ENCODE measurements at places on chromosomes 11 and 22.
A peak's percentile ranks its signal among the peaks of the same experiment; 100 is the strongest.

DNA sequence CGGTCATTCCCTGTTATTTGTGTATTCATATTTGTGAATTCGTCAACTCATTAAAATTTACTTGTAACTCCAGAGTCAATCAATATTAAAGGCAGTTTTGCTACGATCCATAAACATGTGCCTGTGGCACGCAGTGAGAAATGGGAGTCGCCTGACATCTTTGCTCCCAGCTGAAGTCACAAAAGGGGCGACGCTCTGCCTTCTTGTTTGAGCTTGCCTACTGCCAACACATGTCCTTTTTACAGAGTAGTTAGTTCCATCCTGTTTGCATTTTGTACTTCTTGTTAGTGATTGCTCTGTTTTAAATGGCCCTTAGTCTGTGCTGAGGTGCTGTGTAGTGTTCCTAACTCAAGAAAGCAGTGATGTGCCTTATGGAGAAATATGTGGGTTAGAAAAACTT, 305.3 kb downstream of the ETS1 start:
- DNase-seq, result no peak

GRCh38 chr11:68261006-68261405, 10.8 kb downstream of the C11orf24 start:
- no peak for DNase-seq

- no peak for DNase-seq
Measured at GRCh38 chr11:77081381-77081851, 14.6 kb downstream of the CAPN5 start.

DNA sequence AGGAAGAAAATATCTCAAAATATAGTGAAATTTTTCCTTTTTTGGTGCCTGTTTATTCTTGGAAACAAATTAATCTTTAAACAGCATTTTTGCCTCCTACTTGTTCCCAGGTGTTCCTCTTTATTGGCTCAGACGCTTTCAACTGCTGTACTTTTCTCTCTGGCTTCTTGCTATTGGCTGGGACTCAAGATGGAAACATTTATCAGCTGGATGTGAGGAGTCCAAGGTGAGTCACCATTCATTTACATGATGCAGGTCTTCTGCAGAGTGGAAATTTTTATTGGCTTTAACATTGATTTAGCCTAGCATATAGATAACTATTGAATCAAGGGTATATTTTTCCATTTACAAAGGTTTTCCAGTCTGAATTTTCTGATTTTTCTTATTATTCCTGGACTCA, 34.4 kb upstream of the DNAJB13 start:
- DNase-seq, result no peak

GRCh38 chr11:1072116-1072820, 2.4 kb upstream of the MUC2 start:
- no peak for DNase-seq

GRCh38 chr22:28795932-28796856, 4.2 kb downstream of the XBP1 start:
- DNase-seq, result no peak

DNA sequence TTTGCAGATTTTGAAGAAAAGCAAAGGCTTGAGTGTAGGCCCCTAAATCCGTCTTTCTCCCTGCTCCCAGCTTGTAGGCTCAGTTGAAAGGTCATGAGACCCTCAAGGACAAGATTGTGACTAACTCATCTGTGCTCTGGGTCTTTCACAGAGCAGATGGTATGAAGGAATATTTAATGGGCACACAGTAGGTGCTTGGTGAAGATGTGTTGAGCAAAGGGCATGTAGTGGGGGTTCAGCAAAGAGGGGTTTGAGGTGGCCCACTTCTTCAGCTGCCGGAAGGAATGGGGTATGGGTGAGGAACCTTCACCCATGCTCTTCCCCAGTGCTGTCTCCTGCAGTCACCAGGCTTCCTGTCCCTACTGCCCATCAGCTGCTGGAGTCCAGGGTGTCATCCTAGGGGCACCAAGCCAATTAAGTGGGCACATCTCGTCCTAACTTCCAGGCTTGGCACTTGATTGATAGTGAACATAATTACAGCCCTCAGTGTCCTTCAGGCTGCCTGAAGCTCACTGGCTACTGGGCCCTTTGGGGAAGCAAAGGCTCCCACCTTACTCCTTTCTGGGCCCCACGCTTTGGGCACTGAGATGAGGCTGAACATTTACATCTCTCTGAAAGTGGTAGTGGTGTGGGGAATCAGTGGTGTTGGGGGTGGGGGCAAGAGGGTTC, 15.0 kb downstream of the DGAT2 start:
- no peak for DNase-seq

- DNase-seq, result no peak
Measured at GRCh38 chr22:22928666-22929380, 41.2 kb downstream of the IGLL5 start.

- no peak for DNase-seq
Measured at GRCh38 chr11:29135504-29135903, 881.3 kb downstream of the KCNA4 start.

DNA sequence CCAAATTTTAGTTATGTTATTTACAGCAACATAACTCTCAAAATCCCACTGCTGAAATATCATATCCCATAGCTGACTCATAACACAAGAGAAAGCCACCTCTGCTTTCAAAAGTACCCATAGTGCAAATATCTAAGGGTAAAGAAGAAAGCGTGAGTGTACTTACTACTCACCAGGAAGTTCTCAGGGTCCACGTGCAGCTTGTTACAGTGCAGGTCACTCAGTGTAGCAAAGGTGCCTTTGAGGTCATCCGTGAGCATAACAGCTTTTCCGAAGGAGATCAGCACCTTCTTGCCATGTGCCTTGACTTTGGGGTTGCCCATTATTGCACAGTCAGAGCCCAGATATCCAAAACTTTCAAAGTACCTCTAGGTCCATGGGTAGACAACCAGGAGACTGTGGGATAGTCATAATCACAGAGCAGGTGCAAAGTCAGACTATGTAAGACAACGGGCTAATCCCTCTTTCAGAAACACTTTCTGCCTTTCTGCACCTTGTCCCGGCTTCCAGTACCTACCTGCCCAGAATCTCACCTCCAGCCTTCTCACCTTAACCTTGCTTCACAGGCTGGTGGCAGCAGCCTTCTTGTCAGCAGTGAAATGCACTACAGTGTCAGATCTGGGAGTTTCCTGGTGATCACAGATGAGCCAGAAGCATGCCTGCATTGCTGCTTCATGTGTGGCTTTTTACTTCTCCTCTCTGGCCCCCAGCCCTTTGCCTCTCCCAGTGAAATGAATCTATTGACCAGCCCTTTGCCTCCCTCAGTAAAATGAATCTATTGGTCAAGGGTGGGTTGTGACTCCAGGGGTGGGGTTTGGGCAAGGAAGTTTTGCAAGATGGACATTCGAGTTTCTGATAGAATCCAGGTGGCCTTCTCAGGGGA, 6.5 kb downstream of the HBG1 start:
- DNase-seq, result no peak

DNA sequence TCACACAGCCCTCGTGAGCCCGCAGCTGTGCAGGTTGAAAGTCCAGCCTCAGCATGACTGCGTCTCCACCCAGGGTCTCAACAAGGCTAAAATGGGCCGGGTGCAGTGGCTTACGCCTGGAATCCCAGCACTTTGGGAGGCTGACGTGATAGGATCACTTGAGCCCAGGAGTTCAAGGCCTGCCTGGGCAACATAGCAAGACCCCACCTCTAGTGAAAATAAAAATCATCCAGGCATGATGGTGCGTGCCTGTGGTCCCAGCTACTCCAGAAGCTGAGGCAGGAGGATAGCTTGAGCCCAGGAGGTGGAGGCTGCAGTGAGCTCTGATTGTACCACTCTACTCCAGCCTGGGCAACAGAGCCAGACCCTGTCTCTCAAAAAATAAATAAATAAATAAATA, 100.8 kb upstream of the PRR5 start:
- DNase-seq, result no peak

GRCh38 chr22:30731658-30732057, 37.0 kb downstream of the OSBP2 start:
- no peak for DNase-seq

- no peak for DNase-seq
Measured at GRCh38 chr22:47836957-47837356, 1074.5 kb downstream of the TBC1D22A start.

GRCh38 chr11:2134022-2135010, 4.9 kb downstream of the IGF2 start:
- DNase-seq, result no peak

DNA sequence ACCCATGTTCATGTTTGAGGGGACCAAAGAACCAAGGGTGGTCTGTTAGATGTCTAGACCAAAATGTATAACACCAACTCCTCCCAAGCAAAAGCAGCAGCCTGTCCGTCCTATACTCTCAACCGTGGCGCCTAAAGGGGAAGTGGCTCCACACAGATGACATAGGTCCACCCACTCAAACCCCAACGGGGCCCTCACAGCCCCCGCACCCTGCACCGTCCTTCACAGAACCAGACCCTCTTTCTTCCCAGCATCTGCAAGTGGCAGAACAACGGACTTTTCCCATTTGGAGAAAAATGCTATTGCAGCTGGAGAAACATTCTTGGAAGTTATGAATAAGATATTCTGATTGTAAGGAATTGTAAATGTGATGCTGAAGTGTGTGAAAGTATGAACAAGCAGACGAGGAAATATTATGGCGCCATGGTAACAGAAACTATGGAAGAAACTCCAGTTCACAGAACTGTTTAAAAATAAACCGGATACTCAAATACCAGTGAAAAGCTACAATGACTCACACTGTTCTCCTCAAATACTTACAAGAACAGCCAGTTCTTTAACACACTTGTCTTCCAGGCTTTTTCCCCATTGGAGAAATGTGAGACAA, 76.5 kb upstream of the ARFGAP3 start:
- DNase-seq, result no peak

- no peak for DNase-seq
Measured at GRCh38 chr11:596374-596773, 19.4 kb downstream of the IRF7 start.

GRCh38 chr22:34105461-34106062, 185.3 kb upstream of the LARGE1 start:
- DNase-seq, result peak; percentile 57

- no peak for DNase-seq
Measured at GRCh38 chr22:37462983-37463382, 23.2 kb downstream of the MFNG start.

DNA sequence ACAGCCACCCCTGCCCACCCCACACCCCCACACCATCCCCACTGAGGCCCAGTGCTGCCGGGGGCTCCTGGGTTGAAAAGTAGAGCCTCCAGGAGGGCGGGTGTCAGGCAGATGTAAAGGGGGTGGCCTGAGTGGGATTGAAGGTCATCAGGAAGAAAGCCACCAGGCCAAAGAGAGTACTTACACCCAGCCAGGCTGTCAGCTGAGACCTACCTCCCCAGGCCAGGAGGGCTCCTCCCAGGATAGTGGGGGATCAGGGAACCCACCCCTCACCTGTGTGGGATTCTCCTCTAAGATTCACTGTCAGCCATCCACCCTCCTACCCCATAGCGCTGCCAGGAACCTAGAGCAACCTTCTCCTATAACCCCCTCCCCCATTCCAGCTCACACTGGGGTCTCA, 17.2 kb upstream of the FCHSD2 start:
- no peak for DNase-seq

- no peak for DNase-seq
Measured at GRCh38 chr22:40479887-40480538, 109.6 kb downstream of the SGSM3 start.

GRCh38 chr11:77411137-77411707, 62.7 kb downstream of the PAK1 start:
- DNase-seq, result no peak
